ENCODE measurements at places on chromosomes 3 and 15.
A peak's percentile ranks its signal among the peaks of the same experiment; 100 is the strongest.

DNA sequence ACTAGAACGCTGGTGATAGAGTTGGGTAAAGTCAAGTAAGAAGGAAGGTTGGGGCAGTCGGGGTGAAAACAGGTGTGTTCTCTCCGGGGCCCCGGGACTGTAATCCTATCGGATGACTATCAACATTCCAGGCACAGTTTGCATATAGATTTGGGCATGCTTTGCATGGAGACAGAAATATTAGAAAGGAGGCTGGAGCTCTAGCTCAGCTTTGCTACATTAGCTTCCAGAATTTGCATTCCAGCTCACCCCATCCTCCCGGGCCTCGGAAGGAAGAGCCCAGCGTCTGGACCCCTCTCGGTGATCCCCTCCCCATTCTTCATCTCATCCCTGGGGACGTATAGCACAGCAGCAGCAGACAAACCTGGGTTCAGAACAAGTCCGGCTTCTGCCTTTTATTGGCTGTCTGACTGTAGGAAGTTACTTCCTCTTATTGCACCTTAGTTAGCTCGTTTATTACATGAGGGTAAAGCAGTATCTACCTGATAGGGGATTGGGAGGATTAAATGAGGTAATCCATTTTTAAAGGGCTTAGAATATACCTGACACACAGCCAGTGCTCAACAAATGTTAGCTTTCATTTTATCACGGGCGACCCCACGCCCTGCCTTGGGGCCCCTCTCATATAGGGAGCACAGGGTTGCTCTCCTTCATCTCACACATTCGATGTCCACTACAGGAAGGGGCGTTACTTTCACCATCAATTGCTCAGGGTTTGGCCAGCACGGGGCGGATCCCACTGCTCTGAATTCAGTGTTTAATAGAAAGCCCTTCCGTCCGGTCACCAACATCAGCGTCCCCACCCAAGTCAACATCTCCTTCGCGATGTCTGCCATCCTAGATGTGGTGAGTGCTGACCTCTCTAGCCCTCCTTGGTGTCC lies 3.2 kb downstream of the HTR3E start:
- DNase-seq, result no peak

GRCh38 chr15:26287381-26287780 lies 424.3 kb upstream of the ATP10A start:
- no peak for DNase-seq

GRCh38 chr3:170098753-170099152 lies 61.0 kb downstream of the GPR160 start:
- no peak for DNase-seq

DNA sequence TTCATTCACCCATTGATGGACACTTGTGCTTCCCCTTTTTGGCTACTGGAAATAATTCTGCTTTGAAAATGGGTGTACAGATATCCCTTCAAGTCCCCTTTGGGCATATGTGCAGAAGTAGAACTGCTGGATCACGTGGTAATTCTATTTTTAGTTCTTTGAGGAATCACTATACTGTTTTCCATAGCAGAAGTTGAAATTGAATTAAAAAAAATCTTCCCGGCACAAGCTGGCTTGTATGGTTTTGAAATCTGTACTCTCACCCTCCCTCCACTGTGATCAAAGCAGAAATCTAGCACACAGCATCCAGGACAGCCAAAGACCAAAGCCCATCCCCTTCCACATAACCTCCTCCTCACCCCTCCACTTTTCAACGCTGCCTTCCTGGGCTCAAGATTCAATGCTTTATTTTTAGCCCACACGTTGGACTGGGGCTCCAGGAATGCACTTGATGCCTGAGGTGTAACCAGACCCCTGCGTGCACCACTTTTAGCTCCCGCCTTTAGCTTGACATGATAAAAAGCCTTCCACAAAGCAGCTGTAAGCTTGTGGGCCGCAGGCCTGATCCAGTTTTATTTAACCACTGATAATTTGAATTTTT lies 29.9 kb downstream of the TMEM40 start:
- peak; percentile 27 for DNase-seq

- no peak for DNase-seq
These were observed 24.6 kb upstream of the SACM1L start for GRCh38 chr3:45664578-45664977.

GRCh38 chr3:193271101-193271840 lies 30.2 kb downstream of the PLAAT1 start:
- no peak for DNase-seq

DNA sequence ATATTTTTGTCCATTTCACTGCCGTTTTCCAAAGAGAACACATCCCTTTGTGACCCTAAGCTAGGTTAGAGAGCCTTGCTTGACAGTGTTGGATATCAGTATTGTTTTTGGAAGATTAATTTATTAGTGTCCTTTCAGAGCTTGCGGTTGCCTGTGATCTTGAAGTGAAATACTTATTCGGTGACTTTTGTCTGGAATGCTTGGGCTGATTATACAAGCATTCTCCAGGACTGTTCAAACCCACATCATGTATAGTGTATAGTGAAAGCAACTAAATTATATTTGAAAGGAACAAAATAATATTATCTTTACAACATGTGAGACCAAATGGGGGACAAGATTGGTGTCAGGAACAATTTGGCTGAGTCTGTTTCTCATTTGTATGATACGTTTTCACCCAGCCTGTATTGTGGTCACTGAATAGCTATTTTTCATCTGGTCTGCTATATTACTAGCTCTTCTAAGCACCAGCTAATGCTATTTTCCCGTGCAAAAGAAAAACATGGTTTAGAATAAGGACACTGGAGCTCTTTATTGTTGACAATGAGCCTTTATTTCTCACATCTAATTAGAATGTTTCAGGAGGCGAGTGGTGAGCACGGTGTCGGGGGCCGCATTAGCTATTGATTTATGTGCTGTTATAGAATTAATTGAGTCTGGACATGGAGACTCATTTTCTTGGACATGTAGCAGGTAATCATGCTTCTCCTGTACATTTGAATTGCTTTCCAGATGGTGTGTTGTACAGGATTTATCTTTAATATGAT lies 158.1 kb downstream of the APBA2 start:
- no peak for DNase-seq

GRCh38 chr15:73965758-73966113 lies 26.4 kb downstream of the STOML1 start:
- DNase-seq, result no peak

DNA sequence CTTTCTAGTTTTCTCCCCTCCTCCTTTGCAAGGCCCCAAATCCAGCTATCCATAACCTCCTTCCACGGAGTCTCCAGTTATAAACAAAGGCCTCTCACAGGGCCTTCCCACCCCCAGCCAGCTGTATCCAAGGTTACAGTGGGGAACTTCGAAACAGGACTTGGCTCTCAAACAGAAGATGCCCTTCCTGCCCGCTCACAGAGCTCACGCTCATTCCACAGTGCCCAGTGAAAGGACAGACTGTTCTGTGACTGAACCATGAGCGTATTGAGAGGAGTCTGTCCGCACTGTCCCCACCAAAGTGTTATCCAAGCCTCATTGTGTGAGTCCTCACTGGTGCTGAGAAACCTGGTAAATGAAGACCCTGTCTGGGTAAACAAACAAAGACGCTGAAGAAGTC lies 35.4 kb downstream of the ARHGAP31 start:
- no peak for DNase-seq

- DNase-seq, result no peak
These were observed 11.6 kb downstream of the FMN1 start for GRCh38 chr15:33182926-33183325.

GRCh38 chr15:67692573-67692972 lies 132.7 kb upstream of the SKOR1 start:
- DNase-seq, result no peak

DNA sequence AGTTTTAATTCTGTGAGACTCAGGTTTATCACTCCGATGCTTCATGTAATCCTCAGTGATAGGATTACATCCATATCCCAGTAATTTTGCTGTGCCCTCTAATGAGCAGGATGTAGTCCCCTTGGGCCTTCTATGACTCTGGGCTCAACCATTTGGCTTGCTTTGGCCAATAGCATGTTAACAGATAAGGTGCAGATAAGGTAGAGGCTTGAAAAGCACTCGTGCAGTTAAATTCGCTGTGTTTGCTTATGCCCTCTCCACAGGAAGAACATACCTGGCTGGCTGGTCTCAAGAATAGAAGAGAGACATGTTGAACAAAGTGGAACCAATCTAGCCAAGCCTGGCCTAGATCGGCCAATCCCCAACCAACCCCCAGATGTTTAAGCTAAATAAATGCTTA lies 20.1 kb downstream of the CCDC13 start:
- DNase-seq, result no peak
